ENCODE measurements at places on chromosomes 1 and 21.

DNA sequence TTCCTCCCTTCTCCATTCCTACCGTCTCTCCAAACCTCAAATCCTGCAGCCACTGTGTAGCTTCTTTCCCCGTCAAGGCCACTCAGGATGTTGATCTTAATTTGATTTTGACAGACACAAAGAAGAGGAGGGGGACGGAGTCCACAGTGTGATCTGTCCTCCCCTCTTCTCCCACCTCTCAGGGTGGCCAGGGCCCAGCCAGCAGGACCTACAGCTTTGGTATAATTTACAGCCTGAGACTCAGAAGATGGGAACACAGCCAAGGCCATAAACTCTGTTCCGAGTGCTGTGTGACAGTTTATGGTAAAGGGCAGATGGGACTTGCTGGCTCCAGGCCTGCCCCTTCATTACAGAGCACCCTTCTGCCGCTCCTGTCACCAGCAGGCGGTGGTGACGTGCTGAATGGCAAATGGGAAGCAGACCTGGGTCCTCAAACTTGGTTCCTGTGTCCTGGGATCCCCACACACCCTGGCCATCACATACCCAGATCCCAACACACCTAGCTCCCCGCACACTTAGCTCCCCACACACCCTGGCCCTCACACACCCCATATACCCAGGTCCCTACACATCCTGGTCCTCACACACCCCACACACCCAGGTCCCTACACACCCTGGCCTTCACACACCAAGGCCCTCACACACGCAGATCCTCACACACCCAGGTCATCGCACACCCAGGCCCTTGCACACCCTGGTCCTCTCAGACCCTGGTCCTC, 71.6 kb downstream of the CD2 start:
- DNase-seq: no peak

GRCh38 chr1:160827418-160827817, 31.4 kb downstream of the LY9 start:
- DNase-seq: peak; percentile 91

DNA sequence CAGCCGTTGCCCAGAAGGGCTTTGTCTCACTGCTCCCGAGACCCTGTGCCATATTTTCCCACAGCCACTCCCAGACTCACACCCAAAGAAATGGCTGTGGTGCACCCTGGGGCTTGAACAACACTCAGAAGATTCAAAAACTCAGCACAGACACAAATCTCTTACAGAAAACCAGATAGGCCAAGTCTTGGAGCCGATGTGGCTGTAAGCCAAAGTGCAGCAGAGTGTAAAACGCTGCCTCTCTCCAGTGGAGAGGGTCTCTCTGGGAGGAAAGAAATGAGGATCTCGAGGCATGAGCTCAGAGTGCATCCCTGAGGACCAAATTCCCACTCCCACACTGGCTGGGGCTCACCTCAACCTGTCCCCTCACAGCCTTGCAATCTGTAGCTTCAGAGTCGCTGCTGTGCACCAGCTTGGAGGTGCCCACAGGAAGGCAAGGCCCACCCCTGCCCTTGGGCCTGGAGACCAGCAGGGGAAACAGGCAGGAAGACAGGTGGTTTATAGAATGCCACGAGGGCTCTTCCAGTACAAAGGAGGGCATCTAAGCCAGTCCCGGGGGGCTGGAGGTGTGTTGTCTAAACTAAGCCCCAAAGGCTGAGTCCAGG, 171.3 kb upstream of the AJAP1 start:
- DNase-seq: no peak

GRCh38 chr1:108816049-108816893, 40.6 kb downstream of the AKNAD1 start:
- DNase-seq: peak; percentile 53

DNA sequence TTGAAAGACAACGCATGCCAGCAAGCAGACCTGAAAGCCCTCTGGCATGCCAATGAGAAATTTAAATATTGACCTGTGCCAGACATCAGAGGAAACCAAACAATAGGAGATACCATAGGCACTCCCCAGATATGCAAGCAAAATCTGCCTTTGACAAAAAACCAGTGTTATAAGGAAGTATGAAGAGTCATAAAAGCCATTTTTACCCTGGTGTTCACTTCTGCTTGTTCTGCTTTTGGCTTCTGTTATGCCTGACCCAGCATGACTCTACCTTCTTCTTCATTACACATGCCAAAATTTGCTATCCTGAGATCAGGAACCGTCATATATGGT, 26.4 kb downstream of the NPHS2 start:
- DNase-seq: no peak

DNA sequence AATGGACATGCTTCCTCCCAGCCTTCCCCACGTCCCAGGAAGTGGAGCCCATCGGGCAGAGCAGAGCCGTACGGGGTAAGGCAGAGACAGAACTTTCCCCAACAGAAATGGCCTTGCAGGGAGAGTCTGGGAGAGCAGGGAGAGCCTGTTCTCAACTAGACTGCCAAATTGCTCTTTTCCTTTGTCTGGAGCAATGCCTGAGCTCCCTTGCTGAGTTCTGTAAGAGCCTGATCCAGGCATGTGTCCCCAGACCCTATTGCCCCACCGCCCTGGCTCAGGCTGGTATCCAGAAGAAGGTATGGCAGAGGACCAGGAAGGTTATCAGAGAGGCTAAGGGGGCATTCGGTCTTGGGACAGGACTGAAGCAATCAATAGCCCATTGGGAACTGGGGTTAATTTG, 79.9 kb downstream of the TMEM53 start:
- DNase-seq: no peak

- no peak for DNase-seq
Observed at GRCh38 chr1:10588640-10589039, 113.9 kb downstream of the PEX14 start.

DNA sequence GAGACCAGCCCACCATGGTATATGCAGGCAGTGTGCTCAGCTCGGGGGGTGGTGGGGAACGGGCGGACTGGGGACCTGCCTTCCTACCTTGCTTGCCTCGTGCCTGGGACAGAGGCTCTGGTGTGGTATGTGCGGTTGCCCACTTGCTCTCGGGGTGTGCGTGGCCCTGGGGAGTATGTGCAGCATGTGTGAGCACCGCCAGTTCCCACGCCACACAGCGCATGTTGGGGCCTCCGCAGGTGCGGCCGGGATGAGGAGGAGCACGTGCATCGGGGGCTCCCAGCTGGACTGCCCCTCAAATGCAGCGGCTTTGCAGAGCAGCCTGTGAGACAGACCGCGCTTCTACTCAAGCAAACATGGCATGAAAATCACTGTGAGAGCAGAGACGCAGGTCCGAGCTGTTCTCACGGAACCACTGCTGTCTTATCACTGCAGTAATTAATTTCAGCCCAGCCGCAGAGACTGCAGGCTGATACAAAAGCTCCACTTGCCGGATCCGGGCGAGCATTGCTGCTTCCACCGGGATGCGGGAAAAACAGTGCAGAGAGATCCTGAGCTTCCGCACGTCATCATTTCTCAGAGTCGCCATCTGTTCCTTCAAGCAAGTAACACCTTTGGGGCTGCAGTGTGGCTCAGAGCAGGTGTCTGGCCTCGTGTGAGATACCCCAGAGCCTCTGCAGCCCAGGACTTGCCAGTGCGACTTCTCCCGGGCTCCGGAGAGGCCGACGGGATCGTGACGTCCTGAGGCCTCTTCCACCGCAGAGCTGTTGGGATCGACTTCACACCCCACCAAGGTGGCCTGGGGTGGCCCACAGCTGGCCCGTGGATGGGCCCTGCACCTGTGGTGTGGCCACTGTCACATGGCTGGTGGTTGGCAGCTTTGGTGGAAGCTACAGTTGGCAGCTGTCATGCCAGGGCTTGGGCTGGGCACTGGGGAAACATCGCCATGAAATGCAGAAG, 92.6 kb upstream of the ACTRT2 start:
- DNase-seq: no peak

DNA sequence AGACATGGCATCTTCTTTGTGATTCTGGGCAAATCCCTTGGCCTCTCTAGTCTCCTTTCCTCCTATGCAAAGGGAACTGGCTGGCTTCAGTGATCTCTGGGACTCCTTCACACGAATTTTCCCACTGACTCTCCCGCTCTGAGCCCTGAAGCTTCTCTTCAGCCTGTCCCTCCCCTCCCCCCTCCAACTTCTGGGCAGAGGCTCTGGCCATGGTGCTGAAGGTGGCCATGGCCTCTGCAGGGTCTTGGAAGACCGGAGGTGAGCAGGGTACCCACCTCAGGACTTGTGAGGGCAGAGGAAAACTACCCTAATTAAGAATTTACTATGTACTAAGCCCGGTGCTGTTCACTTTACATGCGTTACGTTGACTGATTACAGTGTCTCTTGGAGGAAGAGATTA, 29.4 kb upstream of the POU3F1 start:
- DNase-seq: no peak

DNA sequence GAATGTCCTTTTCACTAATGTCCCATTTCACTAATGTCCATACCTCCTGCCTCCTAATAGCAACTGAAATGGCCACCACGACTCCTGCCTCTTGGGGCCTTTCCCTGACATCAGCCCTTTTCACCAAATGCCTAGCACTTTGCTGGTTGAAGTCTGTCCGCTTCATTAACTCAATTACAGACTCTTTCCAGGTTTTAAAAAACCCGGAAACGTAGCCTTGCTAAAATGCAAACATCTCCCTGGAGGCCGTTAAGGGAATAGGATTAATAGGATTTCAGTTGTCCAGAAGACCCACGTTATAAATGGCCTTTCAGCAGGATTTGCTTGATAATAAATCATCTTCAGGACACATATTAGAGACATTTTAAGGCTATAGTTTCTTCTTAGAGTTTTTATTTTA, 25.7 kb upstream of the ERO1B start:
- DNase-seq: no peak

DNA sequence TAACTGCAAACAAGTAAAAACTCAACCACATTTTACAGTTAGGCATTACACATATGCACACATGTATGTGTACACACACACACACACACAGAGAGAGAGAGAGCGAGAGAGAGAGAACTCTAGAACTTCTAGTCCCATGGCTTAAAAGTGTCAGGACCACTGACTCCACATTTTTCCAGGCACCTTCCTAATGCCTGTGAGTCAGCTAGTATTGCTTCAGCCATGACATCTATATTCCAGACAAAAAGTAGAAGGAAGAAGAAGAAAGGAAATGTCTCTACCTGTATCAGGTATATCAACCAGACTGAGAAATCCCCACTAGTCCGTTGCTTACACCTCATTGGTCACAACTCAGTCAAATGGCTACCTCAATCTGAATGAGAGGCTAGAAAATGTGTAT, 31.9 kb upstream of the TACSTD2 start:
- DNase-seq: no peak

DNA sequence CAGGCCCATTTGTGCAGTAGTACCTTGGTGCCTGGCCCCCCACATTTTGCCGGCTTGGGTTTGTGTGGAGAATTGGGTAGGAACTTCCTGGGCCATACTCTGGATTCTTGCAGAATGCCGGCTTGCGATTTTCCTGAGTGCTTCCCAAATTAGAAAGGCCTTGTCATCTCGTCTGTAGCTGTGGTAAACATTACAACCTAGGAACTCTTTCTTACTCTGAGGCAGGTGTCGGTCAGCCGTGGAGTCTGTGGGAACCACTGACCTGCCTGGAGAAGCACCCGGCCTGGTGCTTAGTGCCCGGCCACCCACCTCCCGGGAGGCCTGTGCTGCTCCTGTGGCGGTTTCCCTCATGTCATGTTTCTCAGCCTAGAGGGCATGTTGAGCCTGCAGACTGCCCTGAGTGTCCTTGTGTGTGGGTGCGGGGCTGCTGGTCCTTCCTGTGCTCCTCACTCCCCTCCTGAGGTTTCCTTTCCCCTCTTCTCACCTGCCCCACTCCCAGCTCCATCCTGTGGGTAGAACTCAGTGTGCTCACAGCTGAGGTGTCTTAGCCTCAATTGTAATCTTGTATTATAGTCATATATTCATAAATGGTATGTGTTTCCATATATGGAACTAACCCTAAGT, 64.7 kb downstream of the S100B start:
- DNase-seq: no peak

- DNase-seq: no peak
Observed at GRCh38 chr1:246156847-246157246, 350.2 kb downstream of the SMYD3 start.

DNA sequence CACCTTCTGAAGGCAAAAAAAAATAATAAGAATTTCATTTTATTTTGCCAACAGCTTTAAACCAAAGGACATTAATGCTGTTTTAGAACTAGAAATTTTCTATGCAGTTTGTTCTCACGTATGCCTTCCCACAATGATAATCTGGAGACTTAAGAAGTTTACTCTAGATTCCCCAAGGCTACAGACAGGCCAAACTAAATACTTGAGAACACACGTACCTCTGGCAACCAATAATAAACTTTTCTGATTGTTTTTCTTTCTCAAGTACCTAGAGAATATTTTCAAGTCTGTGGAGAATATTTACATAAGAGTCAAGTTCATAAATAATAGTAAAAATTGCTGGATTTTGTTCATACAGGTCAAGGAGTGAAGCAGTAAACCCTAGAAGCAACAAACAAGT, 15.9 kb downstream of the CLDN8 start:
- no peak for DNase-seq

DNA sequence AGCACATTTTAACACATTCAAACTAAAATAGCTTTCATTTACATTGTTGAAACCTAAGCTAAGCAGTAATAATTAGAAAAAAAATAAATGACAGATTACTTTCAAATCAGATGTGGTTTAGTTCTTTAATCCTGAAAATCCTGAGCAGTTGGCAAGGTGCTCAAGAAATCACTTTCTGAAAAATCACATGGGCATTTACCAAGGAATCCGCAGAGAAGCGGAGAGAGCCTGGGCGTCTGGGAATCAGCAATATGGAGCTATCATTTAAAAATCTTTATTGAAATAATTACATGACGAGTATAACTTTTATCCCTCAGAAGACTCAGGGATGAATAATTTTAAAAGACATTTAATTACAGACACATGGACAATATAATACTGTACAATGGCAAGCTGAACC, 30.2 kb downstream of the GRIK1 start:
- no peak for DNase-seq

GRCh38 chr1:235931171-235931738, 64.5 kb upstream of the LYST start:
- DNase-seq: no peak

DNA sequence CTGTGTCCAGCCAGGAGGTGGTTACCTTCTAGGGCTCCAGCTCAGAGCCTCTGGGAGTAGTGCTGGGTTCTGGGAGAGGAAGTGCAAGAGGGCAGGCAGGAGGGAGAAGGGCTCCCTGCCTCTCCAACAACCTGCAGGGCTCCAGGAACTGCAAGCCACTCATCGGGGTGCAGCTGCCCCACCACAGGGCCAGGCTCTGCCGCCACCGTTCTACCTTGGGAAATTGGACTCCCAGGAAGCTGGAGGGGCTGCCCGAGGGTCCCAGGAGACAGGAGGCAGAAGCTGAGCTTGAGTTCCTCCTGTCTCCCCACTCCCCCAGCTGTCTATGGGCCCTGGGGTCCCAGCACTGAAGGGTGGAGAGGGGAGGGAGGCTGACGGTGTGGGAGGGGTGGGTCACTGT, 7.4 kb upstream of the PRDM16 start:
- DNase-seq: no peak

- DNase-seq: no peak
Observed at GRCh38 chr1:117076648-117077047, 16.5 kb downstream of the TTF2 start.

All from suppressor macrophage (primary cell).